ENCODE measurements at places on chromosomes 1 and 21. TPM values are rescaled to one million over a fixed set of nuclear protein-coding genes. Genes with fewer than 3 reads are reported as not detected.

GRCh38 chr1:234988536-234988935 lies 140.1 kb downstream of the TOMM20 start:
- DNase-seq: no peak

DNA sequence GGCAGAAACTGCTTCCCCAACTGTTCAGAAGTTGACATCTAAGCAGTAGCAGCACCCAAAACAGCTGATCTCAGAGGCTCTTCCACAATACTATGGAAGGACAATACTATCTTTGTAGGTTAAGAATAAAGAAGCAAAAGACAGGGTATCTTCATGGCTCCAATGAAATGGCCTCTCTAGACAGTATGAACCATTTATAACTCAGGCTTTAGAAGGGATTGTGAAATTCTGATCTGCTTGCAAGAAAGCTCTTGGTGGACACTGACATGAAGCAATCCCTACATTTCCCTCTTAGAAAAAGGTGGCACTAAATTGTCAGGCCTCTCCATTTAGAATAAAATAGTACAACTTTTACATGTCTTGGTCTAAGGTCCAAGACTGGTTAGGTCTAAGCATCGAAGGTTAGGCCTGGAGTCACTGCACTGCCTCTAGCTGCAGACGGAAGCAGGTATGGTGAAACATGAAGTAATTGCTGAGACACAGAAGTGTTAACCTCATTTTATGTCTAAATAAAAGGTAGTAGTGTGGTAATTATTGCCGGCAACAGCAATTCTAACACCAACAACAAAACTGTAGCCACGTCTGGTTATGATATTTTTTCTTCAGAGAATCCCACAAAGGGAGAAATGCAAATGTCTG lies 50.6 kb upstream of the HP1BP3 start:
- no peak for DNase-seq

KCNK1 gene
- total RNA-seq: under 0.01 TPM

SLAMF7 gene
- not detected for total RNA-seq

DNA sequence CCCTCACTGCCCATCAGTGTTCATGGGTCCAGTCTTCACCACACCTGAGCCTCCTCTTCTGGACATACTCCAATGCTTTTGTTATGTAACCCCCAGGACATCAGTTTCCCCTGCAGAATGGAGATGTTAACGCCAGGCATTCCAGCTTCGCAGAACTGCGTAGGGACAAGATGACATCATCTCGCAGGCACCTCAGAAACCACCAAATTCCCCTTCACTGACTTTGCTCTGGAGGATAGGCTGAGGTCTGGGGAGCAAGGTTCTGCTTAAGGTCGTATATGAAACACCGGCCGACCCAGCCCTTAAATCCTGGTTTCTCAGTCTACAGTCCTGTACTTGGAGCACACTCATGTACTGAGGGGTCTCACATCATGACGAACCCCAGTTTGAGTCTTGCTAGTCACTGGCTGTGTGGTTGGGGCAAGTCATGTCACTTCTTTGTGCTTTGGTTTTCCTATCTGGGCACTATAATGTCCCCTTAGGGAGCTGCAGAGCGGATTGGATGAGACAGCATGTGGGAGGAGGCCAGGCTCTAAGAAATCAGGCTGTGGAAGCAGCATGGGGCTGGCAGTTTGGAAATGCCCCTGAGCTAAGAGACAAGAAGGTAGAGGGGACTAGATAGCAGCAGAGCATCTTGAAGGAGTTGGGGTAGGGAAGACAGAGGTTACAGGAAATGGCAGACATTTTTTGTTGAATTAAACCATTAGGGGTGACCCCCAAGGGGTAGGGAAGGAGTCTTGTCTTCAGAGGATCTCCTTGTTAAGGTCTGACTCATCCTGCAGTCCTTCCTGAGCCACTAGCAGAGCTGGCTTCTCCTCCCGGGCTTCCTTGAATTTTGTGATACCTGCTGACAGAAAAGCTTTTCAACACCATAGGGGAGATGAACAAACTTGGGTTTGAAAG lies 138.3 kb downstream of the FOXD2 start:
- DNase-seq: no peak

- no peak for DNase-seq
These were observed 10.1 kb upstream of the ERICH3 start for GRCh38 chr1:74683656-74684055.

GRHL3 gene
- total RNA-seq: not detected

KMO gene
- not detected for total RNA-seq

- no peak for DNase-seq
These were observed 6.8 kb upstream of the PTPRC start for GRCh38 chr1:198632007-198632406.

SIM2 gene
- total RNA-seq: not detected

DNA sequence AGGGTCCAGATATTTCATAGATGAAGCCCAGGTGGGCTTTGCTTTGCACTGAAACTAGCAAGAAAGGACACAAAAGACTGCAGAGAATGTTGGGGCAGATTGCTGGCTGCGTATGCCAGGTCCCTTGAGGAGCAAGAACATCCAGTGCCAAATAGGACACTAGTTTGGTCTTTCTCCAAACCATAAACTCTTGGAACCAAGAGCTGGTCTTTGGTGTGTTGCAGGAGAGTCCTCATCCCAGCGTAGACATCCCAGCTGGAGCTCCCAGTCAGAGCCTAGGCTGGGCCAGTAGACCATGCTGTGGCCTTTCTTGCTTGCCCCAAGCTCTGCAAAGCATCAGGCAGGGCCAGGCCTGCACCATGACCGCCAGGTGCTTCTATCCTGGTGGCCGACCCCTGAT lies 87.5 kb downstream of the ATP5PO start:
- no peak for DNase-seq

DNA sequence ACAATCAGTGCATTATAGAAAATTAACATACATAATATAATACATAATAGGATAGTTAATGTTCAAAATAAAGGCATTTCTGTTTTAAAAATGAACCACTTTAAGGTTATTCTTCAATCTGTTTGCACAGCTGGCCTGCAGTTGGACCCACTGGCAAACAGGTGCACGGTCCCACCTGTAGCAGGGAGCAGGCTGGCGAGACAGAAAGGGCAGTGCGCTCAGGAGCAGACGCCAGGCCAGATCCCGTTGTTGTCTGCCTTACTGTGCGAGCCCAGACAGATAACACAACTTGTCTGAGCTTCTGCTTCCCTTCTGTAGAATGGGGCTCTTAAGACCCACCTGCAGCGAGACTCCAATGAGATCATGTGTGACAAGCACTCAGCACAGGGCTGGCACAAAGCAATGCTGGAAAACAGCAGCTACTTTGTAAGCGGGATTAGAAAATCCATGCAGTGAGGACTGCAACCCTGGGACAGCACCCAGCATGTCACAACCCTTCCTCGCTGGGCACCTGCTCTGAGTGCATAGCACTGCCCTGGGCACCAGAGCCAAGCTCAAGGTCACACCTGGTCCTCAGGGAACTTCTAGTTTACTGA lies 33.5 kb downstream of the VPS26C start:
- no peak for DNase-seq

- DNase-seq: no peak
These were observed 294.6 kb downstream of the RPS6KC1 start for GRCh38 chr1:213345621-213346020.

All from lung microvascular endothelial cell (primary cell).